Activated T-helper 1 cell treated with anti-CD3 and anti-CD28 coated beads, Interleukin-2, amount 50 U/mL, for 16 hours (primary cell): ENCODE measurements at places on chromosomes 16 and 17.

DNA sequence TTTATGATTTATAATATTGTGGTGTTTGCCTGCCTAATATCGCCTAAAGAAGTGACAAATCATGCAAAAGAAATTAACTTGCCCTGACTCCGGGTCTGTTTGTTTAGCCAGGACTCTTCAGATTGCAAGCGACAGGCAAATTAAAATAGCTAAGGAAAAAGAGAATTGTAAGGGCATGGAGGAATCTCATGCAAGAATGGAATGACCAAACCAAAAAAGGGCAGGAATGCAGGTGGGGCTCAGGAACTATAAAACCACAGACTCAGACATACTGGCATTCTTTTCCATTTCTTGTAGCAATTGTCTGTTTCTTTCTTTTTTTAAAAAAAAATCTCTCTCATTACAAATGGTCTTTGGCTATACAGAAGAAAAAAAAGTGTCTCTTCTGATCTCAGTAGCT is 188.1 kb upstream of the XYLT1 start:
- no peak for DNase-seq

GRCh38 chr16:17412221-17412620 is 58.5 kb downstream of the XYLT1 start:
- no peak for DNase-seq

GRCh38 chr17:9456330-9456729 is 119.3 kb downstream of the STX8 start:
- no peak for DNase-seq

GRCh38 chr16:30119428-30119827 is 3.6 kb downstream of the MAPK3 start:
- no peak for DNase-seq

- DNase-seq = no peak
These were observed 1.8 kb downstream of the KCNJ2 start for GRCh38 chr17:70171159-70171558.

DNA sequence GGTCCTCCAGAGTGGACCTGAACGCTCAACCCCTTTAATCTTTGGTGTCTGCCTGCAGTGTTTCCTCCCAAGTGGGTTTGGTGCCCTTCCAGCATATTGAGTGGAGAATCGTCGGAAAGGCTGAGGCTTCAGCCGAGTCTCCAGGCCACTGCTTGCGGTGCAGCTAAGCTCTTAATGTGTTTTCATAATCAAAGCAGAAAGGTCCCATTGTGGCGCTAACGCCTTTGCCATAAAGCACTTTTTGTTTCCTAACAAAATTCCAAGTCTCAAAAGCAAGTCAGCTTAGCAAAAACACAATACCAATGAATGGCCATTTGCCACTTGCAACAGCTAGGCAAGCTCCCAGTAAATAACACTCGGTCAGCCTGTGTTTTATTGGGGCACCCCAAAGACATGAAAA is 57.6 kb downstream of the KSR1 start:
- no peak for DNase-seq

- DNase-seq = no peak
These were observed 68.0 kb downstream of the CBLN1 start for GRCh38 chr16:49213594-49213993.

- DNase-seq = no peak
These were observed 522 bp upstream of the GLG1 start for GRCh38 chr16:74607310-74607961.

DNA sequence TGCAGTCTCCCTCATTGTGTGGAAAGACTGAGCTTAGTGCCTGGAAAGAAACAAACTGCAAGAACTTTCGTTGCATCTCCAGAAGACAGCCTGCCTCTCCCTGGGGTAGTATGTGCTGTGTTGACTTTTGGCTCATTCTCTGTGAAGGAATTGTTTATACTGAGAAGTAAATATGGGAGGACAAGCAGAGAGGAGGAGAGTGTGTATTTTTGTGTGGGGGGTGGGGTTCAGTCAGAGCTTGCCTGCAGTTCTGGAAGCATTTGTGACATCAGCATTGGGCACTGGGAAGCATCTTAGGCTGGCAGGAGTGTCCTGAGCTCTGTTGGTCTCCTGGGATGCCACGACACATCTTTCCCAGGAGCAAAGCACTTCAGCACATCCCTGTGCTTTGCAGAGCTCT is 147.9 kb downstream of the HS3ST3B1 start:
- no peak for DNase-seq

DNA sequence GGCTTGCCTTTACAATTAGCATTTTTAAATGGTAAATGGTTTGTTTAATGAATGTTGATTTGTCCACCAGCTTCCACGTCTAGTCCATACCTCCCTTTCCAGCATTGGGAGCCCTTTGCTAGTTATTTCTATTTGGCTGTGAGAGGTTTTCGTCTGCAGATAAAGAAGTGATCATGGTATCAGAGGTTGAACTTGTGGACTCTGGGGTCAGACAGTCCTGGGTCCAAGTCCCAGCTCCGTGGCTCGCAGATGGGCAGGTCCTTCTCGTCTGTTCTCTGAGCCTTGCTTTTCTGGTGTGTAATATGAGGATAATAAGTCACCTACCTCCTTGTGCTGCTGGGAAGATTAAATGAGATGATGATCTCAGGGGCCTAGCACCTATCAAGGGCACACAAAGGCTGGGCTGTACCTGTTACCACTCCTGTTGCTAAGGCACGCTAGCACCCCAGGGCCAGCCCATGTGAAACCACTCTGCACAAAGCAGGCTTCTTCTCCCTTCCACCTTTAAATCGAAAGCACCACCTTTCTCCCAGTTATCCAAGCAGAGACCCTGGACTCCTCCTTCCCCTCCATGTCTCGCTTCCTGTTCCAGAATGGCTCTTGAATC is 103.9 kb downstream of the GNAO1 start:
- DNase-seq = no peak

- DNase-seq = no peak
These were observed 7.0 kb upstream of the ARHGAP23 start for GRCh38 chr17:38421171-38421841.

- DNase-seq = no peak
These were observed 67.3 kb downstream of the PHKB start for GRCh38 chr16:47528431-47528830.

GRCh38 chr17:50060951-50061712 is 5.2 kb downstream of the ITGA3 start:
- no peak for DNase-seq

DNA sequence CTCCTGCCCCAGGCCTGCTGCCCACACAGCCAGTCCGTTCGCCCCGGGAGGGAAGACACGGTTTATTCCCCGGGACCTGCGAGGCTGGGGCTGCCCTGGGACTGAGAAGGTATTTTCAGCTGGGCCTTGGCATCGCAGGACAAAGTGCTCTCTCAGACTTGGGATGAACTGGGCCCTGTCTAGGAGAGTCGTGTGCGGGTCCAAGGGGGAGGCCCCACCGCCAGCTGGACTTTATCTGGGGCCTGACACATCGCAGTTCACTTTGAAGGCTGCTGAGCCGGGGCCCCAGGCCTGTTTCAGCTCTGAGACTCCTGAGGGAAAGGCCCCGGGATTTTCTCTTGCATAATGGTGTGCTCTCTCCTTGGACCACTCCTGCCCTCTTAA is 6.8 kb downstream of the CRISPLD2 start:
- DNase-seq = no peak

GRCh38 chr17:6505425-6506142 is 50.8 kb downstream of the PITPNM3 start:
- DNase-seq = no peak

GRCh38 chr16:22008215-22009059 is 526 bp downstream of the MOSMO start:
- peak; percentile 8 for DNase-seq

GRCh38 chr17:82480318-82480717 is 21.8 kb downstream of the NARF start:
- DNase-seq = no peak

- no peak for DNase-seq
These were observed 7.6 kb downstream of the ATXN1L start for GRCh38 chr16:71853413-71853812.

GRCh38 chr17:66549731-66550207 is 247.4 kb downstream of the PRKCA start:
- DNase-seq = no peak

DNA sequence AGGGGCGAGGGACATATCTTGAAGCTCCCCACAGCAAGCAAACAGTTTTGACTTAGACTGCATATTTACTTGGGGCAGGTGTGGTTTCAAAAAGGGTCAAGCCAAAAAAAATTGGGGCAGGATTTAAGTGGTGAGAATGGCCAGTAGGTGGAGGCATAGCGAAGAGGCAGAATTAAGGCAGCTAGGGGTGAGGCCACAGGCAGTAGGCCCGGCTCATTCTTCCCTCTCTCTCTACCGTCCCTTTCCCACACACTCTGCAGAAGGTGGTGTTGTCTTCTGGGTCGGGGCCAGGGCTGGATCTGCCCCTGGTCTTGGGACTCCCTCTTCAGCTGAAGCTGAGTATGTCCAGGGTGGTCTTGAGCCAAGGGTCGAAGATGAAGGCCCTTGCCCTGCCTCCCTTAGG is 2.6 kb downstream of the SHBG start:
- DNase-seq = no peak

GRCh38 chr17:27947005-27947406 is 53.8 kb upstream of the LYRM9 start:
- no peak for DNase-seq

DNA sequence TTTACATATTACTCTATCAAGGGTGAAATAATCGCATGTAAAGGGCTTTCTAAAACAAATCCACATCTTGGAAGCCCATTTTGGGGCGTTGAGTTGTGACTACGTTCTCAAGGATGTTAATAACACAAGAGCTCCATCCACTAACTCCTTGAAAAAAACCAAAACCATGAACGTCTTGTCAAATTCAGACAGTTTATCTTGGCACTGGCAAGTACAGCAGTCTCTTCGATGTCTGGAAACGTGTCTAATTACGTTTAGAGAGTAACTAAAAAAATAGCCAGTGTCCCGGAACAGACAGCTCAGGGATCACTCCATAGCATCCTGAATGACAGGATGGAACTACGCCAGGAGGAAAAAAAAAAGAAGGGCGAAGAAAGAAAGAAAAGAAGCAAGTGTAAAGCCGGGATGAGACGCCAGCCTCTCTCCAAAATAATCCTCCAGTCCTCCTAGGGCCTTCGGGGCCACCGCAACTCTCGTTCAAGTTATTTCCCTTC is 954 bp downstream of the MYO1D start:
- no peak for DNase-seq

GRCh38 chr16:7211781-7212180 is 120.9 kb upstream of the RBFOX1 start:
- no peak for DNase-seq

DNA sequence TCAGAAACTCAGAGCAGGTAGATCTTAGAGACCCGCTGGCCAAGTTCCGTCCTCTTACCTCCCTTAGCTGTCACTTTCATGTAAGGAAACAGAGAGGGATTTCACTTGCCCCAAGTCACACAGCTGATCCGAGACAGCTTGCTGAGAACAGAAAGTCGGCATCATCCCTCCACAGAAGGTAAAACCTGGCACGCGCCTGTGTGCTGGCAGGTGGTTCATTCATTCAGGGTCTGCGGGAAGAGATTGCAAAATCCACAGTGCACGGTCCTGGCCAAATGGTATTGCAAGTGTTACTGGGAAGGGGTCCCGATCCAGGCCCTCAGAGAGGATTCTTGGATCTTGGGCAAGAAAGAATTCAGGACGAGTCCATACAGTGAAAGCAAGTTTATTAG is 139.4 kb upstream of the RPH3AL start:
- no peak for DNase-seq

DNA sequence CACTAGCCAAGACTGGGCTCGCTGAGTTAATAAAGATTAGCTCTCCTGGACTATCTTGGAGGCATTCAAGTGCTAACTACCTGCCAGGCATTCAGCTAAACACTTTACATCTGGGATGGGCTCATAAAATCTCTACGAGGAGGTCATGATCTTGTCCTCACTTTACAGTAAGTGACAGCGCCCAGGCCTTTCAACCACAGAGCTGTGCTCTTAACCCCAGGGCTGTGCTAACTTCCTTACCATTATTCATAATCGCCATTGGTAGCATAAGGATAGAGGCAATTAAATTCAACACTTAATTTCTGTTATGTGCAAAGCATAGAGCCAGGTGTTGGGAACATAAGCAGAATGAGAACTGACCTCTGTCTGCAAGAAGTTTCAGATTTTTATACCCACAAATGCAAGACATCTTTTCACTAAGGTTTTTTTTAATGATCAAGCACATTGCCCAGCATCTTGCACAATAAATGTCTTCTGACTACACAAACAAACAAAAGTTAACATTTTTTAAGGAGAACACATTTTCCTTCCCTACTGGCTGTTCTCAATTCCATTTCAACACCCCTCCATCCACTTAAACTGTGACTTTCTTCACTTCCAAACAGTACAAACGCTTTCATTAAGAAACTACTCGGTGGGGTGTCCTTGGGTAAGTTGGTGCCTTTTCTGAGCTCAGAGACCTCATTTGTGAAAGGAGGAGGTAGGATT is 172.3 kb downstream of the C16orf78 start:
- DNase-seq = no peak

- no peak for DNase-seq
These were observed 231.1 kb upstream of the SALL1 start for GRCh38 chr16:51382211-51382610.

DNA sequence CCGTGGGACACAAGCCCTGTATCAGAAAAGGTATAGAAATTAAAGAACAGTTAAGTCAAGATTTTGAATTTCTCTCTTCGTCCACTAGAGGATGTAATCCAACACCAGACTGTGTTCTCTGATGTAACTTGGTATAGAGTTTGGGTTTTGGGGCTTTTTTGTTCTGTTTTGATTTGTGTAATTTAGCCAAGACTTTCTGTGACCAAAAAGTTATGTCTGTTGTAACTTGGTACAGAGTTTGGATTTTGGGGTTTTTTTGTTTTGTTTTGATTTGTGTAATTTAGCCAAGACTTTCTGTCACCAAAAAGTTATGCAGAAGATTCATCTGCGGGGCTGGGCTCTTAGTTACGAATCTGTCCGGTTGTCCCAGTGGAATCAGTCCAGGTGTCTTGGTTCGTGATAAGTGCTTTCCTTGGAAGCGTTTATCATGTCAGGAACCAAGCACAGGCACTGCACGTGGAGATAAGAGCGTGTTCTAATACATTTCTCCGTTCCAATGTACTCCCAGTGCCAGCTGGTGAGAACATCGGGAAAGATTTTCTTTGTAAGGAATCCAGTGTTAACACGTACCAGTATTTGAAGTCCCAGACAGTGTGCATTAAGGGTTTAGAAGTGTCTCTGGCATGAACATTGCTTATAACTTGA is 44.1 kb upstream of the SEC14L1 start:
- DNase-seq = no peak

GRCh38 chr17:49588726-49589576 is 13.3 kb downstream of the NXPH3 start:
- DNase-seq = no peak

GRCh38 chr17:3848229-3848835 is 2.3 kb upstream of the NCBP3 start:
- DNase-seq = no peak

- DNase-seq = no peak
These were observed 39.9 kb downstream of the WSCD1 start for GRCh38 chr17:6110088-6110487.

GRCh38 chr16:73365016-73365551 is 317.2 kb upstream of the ZFHX3 start:
- no peak for DNase-seq

- DNase-seq = no peak
These were observed 29.3 kb downstream of the UNC13D start for GRCh38 chr17:75814900-75815373.
